ENCODE measurements at places on chromosomes 4 and X.

GRCh38 chrX:79156818-79157217 is 12.3 kb downstream of the GPR174 start:
- DNase-seq, result no peak

DNA sequence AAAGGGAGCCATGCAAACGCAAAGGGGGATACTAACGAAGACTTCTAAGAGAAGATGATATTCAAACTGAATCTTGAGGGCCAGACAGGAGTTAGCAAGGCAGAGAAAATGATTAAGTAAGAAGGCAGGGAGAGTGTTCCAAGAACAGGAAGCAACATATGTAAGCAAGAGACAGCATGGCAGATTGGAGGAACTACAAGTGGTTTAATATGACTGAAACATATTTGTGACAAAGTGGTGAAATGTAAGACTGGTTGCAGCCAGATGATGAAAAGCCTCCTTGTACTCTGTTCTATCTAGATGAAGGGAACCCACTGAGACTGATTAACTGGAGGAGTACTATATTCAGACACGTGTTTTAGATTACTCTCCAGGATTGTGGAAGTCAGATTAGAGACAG is 116.6 kb upstream of the DIAPH2 start:
- DNase-seq, result no peak

DNA sequence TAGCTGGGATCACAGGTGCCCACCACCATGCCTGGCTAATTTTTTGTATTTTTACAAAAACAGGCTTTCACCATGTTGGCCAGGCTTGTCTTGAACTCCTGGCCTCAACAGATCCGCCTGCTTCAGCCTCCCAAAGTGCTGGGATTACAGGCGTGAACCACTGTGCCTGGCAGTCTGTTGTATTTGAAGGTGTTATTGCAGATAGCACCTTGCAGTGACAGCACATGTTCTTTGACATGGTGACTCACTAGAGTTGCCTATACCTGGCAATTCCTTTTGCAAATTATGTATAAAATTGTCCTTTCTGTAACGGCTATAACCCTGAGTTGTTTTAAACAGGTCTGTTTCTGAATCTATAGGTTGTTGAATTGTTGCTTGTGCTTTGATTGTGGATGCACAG is 7.9 kb downstream of the OGT start:
- DNase-seq, result no peak

- DNase-seq, result no peak
These were observed 327.6 kb upstream of the MAOA start for GRCh38 chrX:43328358-43328946.

DNA sequence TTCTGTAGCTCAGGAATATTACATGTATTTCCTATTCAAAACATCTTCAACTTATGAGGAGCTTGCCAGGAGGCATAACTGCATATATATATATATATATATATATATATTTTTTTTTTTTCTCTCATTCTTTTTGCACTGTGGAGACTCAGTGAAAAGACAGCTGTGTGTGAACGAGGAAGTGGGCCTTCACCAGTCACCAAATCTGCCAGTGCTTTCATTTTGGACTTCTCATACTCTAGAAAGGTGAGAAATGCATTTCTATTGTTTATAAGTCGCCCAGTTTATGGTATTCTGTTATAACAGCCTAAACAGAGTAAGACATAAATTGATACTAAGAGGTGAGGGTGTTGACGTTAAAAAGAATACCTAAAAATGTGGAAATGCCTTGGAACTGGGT is 710.6 kb downstream of the TRAM1L1 start:
- no peak for DNase-seq

DNA sequence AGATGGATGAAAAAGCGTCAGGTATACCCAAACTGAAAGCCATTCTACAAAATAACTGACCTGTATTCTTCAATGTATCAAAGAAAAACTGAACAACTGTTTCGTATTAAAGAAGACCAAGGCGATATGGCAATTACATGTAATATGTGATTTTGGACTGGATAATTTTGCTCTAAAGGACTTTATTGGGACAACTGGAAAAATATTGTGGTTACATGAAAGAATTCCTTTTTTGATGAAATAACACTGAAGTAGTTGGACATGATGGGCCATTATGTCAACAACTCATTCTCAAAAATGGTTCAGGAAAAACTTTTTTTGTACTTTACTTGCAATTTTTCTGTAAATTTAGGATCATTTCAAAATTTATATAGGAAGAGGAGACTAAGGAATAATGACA is 12.1 kb upstream of the ANTXR2 start:
- DNase-seq, result no peak

GRCh38 chr4:26104056-26104685 is 190.2 kb downstream of the SMIM20 start:
- no peak for DNase-seq

DNA sequence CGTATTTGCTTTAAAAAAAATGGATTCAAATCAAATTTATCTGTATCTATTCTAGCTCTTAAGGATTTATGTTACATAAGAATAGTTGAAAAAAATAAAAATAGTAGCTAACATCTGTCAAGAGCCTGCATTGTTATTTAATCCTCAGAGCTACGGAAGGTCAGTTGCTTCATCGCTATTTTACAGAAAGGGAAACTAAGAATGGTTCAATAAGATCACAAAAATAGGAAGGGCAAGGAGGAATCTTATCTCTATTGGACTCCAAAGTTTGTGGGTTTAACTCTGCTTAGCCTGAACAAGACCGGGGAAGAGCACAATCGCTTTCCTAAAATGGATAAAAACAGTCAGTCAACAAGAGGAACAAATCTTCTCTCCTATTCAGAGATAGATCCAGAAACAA is 270.2 kb upstream of the SMIM31 start:
- DNase-seq, result no peak

GRCh38 chrX:1435241-1435895 is 17.3 kb downstream of the ASMTL start:
- DNase-seq, result no peak

GRCh38 chrX:65696613-65697012 is 29.2 kb downstream of the MSN start:
- DNase-seq, result no peak

DNA sequence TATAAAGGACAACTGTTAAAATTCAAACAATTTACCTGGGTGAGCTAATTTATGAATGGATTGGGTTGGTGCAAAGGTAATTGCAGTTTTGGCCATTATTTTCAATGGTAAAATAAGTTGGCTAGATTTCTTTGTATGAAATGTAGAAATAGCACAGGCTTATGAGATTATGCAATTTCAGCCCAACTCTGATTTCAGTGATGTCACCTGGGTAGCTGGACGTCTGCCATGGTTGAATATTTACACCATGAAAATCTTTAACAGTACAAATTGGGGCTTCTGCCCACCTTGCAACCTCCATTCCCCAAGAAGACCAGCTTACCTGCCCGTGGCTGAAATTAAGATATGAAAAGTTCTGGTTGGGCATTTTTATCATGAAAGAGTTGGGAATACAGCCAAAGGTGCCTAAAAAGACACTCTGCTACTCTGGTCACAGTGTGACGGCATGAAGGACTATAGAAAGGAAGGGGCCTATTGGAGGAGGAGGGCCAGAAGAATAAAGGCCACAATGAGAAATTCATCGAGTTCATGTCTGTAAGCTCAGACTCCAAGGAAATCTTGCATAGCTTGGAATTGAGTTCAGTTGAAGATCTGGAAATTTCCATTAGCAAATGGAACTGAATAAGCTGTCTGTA is 29.7 kb downstream of the EGF start:
- DNase-seq, result no peak

DNA sequence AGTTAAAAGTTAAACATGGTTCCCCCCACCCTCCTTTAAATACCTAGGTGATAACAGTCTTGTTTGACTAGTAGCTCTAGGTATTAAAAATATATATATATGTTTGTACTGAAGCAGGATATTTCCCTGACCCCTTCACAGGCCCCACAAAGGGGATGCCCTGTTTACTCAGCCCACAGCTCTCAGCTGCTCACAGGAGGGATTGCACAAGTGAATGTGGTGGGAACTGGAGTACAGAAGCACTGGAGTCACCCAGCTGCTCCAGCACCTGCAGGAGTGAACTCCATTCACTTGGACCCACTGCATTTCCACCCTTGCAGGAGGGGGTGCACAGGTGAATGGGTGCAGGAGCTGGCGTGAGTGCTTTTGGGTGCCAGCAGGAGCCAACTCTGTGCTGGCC is 99.3 kb upstream of the TLR3 start:
- no peak for DNase-seq

DNA sequence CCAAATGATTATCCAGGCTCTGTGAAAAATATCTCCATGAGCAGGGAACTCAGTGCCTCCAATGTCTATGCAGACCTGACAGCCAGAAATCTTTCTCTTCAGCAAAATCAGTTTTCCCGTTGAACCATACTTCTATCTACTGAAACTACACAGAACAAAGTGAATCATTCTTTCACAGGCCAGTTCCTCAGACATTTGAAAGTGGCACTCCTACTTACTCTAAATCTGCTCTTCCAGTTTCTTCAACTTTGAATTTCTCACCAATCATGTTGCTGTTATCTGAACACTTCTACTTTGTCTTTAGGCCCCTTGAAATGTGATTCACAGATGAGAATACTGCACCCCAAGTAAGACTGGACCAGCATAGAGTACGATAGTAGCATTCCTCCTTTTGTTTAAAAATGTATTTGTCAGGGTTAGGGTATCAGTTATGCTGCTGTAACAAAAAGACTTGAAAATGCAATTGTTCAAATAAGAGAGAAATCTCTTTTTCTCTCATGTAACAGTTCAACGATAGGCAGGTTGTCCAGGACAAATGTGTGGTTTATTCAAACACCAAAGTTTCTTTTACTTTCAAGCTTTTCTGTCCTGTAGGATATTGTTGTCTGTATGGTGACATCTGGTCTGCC is 210.6 kb upstream of the KLF3 start:
- no peak for DNase-seq

- no peak for DNase-seq
These were observed 209.5 kb upstream of the PACRGL start for GRCh38 chr4:20490734-20491133.

- no peak for DNase-seq
These were observed 484.4 kb upstream of the NR3C2 start for GRCh38 chr4:148926276-148927260.

DNA sequence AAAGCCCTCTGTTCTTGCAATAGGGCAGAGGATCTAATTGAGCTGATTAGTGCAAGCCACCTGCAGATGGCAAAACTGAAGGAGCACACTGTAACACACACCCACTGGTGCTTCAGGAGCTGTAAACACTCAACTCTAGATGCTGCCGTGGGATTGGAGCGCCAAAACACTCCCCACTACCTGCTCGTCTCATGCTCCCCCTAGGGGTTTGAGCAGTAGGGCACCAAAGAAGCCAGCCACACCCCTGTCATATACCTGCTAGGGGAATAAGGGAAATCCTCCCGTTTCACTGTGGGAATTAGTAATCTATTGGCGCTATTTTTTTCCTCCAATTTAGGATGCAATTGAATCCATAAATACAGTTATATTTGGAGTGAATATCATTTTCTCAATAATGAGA is 360.2 kb downstream of the GLUD2 start:
- DNase-seq, result no peak

GRCh38 chr4:149884046-149884445 is 68.4 kb upstream of the IQCM start:
- DNase-seq, result no peak

GRCh38 chr4:8342651-8343261 is 73.2 kb downstream of the HTRA3 start:
- no peak for DNase-seq

DNA sequence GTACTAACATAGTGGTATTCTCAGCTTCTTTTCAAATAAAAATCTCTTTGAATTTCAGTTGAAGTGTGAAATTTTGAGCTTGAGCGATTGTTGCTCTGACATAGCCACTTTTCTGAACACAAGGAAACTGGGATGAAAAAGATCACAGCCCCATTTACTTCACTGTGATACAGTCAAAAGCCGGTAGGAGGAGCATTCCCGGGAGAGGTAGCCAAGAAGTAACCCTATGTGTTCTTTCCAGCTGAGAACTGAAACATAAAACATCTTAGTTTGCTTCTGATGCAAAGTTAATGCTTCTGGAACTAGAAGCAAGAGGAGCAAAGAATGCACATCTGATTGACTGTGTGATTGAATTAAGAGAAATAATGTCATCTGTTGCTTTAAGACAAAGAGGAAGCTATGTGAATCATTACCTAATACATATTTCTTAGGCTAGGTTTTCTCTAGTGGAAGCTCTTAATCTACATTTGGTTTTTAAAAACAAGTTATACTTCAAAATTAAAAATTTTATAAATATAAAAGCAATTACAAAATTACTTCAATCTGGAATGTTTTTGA is 88.3 kb upstream of the UNC5C start:
- no peak for DNase-seq

DNA sequence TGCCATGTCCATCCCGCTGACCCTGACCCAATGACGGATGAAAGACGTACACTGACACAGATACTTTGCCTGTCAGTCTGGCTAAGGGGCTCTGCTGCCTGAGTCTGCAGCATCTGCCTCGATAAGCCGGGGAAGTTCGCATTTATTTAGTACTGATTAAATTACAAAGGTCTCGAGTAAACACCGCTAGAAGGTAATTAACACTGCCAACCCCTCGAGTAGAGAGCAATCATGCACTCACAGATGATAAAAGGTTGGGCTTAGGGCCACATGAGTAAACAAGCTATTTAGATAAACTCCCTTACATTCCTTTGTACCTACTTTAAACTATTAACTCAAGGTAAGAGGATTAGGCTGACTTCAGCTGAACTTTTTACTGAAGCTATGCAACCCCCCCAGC is 16.0 kb upstream of the RBMXL3 start:
- no peak for DNase-seq

- no peak for DNase-seq
These were observed 482 bp upstream of the SHOX start for GRCh38 chrX:630007-630611.

DNA sequence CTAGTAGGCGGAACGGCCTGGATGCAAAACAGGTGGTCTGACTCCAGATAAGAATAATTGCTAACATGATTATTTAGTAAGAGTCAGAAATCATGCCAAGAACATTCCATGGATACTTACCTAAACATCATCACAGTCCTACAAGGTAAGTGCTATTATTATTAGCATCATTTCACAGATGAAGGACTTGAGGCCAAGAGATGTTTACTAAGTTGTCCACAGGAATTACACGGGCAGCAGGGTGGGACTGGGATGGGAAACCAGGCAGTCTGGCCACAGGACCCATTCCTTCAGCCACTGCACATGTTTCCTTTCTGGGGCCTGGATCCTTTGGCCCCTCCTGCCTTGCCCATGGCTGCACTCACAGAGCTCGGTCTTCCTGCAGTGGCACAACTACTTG is 48.3 kb downstream of the ANAPC4 start:
- no peak for DNase-seq

GRCh38 chrX:2931612-2932011 is 2.5 kb upstream of the ARSD start:
- no peak for DNase-seq

DNA sequence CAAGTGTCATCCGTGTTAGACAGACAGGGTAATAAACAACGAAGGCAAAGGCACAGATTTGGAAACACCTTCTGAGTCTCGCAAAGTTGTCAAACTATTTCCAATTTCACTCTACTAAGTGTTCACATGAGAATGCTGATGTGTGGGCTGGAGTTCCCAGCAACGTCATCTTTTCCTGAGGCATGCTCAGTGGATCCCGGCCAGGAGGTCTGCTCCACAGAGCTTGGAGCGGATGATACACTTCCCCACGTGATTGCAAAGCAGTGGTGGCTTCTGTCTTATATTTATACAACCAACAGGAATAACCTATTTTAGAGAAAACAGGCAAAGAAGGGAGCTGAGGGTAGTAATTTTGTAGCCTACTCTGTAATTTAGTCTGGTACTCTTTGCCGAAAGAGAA is 40.1 kb upstream of the PDK3 start:
- DNase-seq, result no peak
